ENCODE measurements at places on chromosomes 1 and 21.

DNA sequence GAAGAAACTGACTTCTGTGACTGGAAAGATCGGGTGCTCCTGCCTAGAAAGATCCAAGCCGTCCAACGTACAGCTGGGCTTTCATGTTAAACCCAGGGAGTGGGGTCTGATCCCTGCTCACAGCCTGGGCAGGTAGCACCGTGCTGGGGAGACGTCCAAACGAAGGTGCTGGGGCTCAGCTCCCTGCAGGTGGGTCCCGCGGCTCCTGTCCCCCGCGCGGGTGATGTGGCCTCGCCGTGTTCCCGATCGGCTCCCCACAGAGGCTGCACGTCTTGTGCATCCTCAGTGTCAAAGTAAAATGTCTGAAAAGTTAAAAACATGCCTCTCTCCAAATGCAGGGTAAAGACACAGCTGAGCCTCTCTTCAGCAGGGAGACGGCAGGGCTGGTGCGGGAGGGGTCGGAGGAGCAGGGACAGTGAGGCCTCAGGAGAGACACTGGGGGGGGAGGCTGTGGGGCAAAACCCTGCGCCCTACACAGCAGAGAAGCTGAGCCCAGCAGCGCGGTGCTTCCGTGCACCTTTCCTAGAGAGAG is 40.1 kb upstream of the COL6A2 start:
- no peak for DNase-seq

DNA sequence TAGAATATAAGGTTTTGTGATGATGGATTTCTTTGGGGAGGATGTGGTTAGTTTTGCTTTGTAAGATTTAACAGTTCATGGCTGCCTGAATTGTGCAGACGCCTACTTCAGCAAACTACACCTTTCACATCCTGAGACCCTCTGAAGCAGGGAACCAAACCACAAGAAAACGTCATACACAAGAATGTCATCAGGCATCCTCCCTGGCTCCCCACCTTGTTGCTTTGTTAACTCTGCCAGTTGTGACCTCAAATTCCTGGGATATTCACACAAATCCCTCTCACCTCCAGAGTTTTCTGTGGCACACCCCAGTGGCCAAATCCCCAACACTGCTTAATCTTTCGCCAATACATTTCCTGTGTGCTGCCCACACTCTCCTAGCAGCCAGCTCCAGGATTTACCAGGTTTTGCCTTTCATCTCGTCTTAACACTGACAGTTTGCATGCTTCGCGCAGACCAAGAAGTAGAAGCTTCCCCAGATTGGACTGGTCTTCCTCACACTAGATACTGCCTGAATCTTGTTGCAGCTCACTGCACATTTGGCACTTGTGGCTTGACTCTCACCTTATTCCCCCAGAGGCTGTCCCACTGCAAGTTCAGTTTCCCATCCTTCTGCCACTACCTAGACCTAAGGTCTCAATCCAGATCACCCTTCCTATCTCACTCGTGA is 51.1 kb upstream of the CTTNBP2NL start:
- no peak for DNase-seq

DNA sequence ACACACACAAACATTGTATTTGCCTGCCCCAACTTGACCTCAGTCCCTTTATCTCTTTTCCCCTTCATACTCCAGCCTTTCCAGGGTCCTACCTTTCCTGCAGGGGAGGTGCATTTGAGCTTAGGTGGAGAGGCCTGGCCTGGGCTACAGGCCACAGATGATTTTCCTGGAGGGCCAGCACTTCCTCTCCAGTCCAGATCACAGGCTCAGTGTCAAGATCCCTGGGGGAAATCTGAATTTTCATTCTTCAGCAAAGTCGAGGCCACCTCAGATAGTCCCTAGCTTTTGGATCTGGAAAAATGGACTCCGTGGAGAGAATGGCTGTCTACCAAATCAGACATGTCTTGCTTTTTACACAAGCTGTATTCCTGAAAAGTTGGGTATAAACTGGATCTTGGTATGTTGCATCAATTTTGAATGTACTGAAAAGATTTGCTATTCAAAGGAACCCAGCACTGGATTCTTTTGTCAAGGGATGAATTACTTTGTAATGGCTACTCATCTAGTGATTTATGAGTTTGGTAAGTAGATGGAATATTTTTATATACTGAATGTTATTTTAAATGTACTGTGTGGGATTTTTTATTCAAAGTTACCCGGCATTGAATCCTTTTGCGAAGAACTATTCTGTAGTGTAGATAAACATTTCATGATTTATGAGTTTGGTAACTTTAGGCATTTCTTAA is 78.7 kb downstream of the DDR2 start:
- DNase-seq = no peak

GRCh38 chr1:239657291-239657690 is 270.9 kb downstream of the CHRM3 start:
- no peak for DNase-seq

All from stimulated activated CD4-positive, alpha-beta T cell treated with anti-CD3 and anti-CD28 coated beads, Interleukin-1b, Interleukin-23, amount 100 ng/mL, for 1 hour (primary cell).